Naive thymus-derived CD8-positive, alpha-beta T cell (primary cell): ENCODE measurements at places on chromosomes 5 and 9. TPM values are rescaled to one million over a fixed set of nuclear protein-coding genes. Genes with fewer than 3 reads are reported as not detected.
A peak's percentile ranks its signal among the peaks of the same experiment; 100 is the strongest.

GRCh38 chr9:131092548-131093440, 3.5 kb upstream of the AIF1L start:
- H3K36me3 ChIP-seq, result no peaks in the 10 kb centered on the region
- H3K4me1 ChIP-seq, result peaks cover 5% of the 10 kb centered on the region
- H3K27me3 ChIP-seq, result peaks cover 38% of the 10 kb centered on the region
- no peak overlapping the region for H3K4me3 ChIP-seq
- no peak overlapping the region for H3K27ac ChIP-seq

GRCh38 chr9:117028103-117028858, 341.2 kb downstream of the TRIM32 start:
- H3K4me3 ChIP-seq, result no peak overlapping the region
- no peaks in the 10 kb centered on the region for H3K27me3 ChIP-seq
- H3K36me3 ChIP-seq, result peaks cover 4% of the 10 kb centered on the region
- no peaks in the 10 kb centered on the region for H3K4me1 ChIP-seq
- no peak overlapping the region for H3K27ac ChIP-seq

DNA sequence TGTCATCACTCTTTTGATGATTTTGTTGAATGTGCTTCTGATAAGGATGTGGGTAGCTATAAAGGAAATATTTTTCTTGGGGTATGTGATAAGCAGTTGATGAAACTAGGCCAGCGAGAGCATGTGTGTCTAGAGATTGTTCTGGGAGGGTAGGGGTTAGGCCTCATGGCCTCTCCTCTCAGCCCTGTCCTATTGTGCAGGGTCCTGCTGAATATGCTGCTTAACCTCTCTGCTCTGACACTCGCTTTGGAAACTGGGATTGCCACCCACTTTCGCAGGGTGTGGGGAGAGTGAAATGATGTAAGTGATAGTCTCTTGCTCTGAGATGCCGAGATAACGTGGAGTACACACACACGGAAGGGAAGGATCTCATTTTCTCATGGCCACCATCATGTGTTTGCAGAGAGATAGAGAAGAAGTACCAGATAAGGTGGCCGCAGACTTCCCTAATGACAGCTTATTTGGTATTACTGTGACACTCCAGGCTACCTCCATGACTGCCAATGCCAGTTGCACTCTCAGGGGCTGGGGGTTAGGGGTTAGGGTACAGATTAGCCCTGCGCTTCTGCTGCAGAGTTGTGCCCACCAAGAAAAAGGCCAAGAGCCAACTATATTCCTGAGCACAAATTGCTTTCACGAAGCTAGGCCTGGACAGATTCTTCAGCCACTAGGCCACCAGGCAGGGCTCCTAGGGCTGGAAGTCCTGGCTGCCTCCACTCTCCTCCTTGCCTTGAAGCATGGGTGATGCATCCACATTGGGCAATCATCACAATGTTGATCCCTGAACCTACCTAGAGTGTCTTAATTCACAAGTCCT, 25.2 kb upstream of the TNFAIP8 start:
- H3K4me1 ChIP-seq, result peaks cover 98% of the 10 kb centered on the region
- H3K4me3 ChIP-seq, result peak overlapping the region; percentile 68
- H3K27me3 ChIP-seq, result no peaks in the 10 kb centered on the region
- H3K36me3 ChIP-seq, result no peaks in the 10 kb centered on the region
- peak; percentile 31 for DNase-seq

- H3K4me3 ChIP-seq, result no peak overlapping the region
- no peak overlapping the region for H3K27ac ChIP-seq
- peaks cover 4% of the 10 kb centered on the region for H3K4me1 ChIP-seq
- H3K36me3 ChIP-seq, result peaks cover 73% of the 10 kb centered on the region
- no peak for DNase-seq
Observed at GRCh38 chr9:33349743-33350142, 52.6 kb downstream of the AQP7 start.

The SPATA31C1 gene
- polyA plus RNA-seq, result not detected

DNA sequence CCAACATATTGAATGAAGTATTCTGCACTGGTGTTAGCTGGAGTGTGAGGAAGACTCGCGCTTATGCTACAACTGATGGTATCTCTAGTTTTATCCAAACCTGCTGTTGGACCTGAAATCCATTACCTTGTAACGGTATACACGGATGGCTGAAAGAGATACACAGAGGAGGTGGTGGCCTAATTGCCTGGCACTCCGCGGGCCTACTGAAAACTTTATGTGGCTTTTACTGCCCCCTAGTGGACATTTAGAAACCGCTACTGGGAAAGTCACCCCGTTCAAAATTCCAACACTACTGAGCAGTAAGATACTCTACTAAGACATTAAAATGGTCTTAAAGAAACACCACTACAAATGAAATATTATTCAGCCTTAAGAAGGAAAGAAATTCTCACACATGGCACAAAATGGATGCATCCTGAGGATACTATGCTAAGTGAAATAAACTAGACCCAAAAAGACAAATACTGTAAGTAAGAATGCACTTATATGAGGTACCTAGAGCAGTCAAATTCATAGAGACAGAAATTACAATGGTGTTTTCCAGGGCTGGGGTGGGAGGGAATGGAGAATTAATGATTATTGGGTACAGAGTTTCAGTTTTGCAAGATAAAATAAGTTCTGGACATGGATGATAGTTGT, 100.4 kb downstream of the TTLL11 start:
- H3K27ac ChIP-seq, result no peak overlapping the region
- H3K36me3 ChIP-seq, result peaks cover 7% of the 10 kb centered on the region
- H3K4me1 ChIP-seq, result no peaks in the 10 kb centered on the region
- no peaks in the 10 kb centered on the region for H3K27me3 ChIP-seq
- H3K4me3 ChIP-seq, result no peak overlapping the region
